ELF-1 (cell line): ENCODE measurements at places on chromosomes 6 and 20.

GRCh38 chr6:134787261-134787877 is 162.5 kb downstream of the ALDH8A1 start:
- DNase-seq, result no peak

DNA sequence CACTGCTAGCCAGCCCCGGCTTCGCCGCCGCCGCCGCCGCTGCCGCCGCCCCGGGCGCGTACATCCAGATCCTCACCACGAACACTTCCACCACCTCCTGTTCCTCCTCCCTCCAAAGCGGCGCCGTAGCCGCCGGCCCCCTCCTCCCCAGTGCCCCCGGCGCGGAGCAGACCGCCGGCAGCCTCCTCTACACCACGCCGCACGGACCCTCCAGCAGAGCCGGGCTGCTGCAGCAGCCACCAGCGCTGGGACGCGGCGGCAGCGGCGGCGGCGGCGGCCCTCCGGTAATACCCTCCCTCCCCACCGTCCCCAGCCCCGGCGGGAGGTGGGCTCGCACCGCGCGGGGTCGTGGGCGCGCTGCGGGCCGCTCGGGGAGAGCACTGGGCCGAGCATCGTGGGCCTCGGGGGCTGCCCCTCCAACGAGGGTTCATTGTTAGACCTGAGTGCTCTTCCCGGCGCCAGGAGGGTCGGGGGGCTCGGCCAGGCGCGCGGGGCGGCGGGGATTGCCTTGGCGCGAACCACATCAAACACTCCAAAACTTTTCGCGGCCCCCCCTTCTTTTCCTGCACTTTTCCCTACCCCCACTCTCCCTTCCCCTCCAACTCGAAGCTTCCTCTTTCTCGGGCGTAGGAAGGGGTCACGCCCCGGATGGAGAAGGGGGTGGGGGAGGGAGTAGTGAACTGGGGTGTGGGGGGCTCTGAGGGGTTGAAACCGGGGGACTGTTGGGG is 827 bp downstream of the E2F3 start:
- peak; percentile 77 for DNase-seq

- no peak for DNase-seq
These were observed 199.0 kb downstream of the SOD2 start for GRCh38 chr6:159493898-159494585.

GRCh38 chr6:16995511-16996250 is 106.2 kb upstream of the STMND1 start:
- DNase-seq, result no peak

DNA sequence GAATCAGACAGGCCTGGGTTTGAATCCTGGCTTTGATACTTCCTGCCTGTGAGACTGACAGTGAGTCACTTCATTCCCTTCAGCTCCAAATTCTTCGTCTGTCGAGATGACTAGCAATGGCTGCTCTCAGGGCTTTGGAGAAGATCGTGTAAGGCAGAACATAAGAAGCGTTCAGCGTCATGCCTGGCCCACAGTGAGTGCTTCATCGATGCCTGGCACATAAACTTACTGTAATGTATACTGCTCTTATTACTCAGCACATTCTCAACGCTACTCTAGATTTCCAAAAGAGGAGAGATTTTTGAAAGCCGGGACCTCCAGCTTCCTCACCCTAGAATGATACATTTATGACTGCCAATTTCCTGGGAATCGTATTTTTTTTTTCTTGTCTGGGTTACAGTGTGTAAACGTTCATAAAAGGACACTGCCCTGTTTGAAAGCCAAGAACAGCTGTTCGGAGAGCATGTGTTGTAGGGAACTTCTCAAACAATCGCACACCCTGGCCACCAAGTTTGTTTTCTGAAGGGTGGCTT is 16.2 kb upstream of the BCAS1 start:
- no peak for DNase-seq

DNA sequence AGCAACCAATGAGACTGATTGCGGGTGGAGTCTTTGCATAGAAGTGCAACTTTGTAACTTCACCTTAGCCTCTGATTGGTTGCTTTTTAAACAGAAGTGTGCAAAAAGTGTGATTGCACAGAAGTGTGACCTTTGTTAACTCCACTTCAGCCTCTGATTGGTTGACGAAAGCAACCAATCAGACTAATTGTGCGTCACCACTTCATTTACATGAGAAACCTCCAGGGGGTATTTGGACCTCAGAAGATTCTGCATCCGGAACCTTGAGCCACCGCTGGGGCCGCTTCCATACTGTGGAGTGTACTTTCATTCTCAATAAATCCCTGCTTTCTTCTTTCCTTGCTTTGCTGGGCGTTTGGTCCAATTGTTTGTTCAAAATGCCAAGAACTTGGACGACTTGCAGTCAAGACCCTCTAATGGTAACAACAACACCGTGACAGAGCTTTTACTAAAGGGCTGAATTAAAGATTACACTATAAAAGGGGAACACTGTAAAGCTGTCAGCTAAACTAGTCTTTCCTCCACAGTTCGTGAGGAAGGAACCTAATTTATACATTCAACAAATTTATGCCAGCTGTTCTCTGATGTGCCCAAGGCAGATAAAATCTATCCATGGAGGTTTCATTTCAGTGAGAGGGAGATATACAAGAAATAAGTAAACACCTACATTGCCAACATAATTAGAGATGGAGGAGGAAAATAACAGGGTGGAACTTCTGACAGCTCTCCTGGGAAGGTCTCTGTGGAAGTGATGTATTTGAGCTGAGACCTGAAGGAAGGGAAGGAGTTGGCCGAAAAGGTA is 1.4 kb upstream of the HECA start:
- DNase-seq, result no peak

- peak; percentile 86 for DNase-seq
These were observed 205.7 kb downstream of the DOK5 start for GRCh38 chr20:54680872-54681619.

- DNase-seq, result peak; percentile 91
These were observed 12.7 kb upstream of the BAK1 start for GRCh38 chr6:33592595-33593413.

- DNase-seq, result no peak
These were observed 131.8 kb downstream of the CFAP61 start for GRCh38 chr20:20184149-20184548.

- no peak for DNase-seq
These were observed 229.8 kb downstream of the SOX4 start for GRCh38 chr6:21823371-21823770.

- no peak for DNase-seq
These were observed 226.2 kb downstream of the EYA4 start for GRCh38 chr6:133467231-133467981.

DNA sequence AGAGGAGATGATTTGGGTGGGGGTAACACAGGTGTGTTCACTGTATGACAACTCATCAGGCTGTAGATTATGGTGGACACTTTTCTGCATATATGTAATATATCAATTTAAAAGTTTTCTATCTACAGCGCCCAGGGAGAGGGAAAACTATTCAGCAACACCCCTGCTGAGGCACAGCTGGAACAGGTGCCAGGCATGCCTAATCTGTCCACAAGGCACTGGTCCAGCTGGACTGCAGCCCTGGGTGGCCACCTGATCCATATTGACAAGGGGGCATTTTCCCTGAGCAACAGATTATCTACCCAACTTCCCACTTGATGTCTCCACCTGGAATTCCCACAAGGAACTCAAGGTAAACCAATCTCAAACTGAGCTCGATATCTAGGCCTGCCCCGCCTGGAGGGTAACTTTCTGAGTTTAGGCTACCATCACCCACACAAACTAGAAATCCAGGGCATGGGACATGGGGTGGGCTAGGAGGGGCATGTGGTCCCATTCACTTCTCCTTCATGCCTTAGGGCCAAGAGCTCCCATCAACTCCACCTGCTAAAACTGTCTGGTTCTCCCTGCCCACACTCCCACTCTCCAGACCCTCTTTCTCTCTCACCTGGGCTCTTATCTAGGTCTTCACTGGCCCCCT is 4.6 kb downstream of the SLC22A16 start:
- DNase-seq, result no peak

GRCh38 chr6:45837541-45838200 is 178.0 kb downstream of the CLIC5 start:
- no peak for DNase-seq

- no peak for DNase-seq
These were observed 271.4 kb upstream of the MAN1A1 start for GRCh38 chr6:119620846-119621555.

GRCh38 chr6:138727182-138727581 is 46.4 kb upstream of the CCDC28A start:
- no peak for DNase-seq

GRCh38 chr6:43772681-43773049 is 2.7 kb downstream of the VEGFA start:
- peak; percentile 75 for DNase-seq

GRCh38 chr6:101401792-101402621 is 8.5 kb downstream of the GRIK2 start:
- DNase-seq, result peak; percentile 63

- DNase-seq, result no peak
These were observed 115.3 kb downstream of the LCA5 start for GRCh38 chr6:79421707-79422484.

- no peak for DNase-seq
These were observed 871.5 kb downstream of the QKI start for GRCh38 chr6:164286011-164286410.

GRCh38 chr20:25078662-25079061 is 3.3 kb downstream of the VSX1 start:
- no peak for DNase-seq

DNA sequence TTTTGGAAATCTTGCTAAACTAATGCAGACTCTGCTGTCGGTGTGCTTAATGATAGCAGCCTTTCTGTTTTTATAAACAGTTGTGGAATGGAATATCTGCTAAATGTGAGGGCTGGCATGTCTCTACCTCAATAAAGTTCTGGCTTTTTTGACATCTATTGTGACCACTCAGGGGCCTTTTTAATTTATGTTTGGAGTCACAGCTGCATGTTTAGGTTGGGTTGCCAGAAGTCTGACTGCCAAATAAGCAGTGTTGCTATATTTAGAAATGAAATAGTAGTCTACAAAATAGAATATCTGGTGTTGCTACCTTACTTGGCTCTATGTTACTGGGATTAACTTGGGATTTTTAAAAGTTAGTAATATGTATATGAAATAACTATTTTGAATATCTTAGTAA is 125.1 kb upstream of the LOC128125822 start:
- no peak for DNase-seq

DNA sequence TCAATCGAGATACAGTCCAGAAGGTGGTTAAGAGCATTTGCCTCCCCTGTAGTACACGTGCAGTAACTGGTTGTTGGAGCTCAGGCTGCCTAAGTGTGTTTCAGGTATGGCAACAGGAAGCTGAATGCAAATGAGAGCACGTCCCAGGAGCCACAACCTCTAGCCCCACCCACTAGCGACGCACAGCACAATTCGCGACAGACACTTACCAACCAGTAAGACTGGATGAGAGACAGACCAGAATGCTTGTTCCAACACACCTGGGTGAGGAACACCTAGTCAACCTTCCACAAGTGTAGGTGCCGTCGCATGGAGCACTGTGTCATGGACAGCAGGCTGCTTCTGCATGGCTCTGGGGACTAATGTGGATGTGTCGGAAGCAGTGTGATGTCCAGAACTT is 7.2 kb upstream of the SERPINB1 start:
- DNase-seq, result peak; percentile 86

DNA sequence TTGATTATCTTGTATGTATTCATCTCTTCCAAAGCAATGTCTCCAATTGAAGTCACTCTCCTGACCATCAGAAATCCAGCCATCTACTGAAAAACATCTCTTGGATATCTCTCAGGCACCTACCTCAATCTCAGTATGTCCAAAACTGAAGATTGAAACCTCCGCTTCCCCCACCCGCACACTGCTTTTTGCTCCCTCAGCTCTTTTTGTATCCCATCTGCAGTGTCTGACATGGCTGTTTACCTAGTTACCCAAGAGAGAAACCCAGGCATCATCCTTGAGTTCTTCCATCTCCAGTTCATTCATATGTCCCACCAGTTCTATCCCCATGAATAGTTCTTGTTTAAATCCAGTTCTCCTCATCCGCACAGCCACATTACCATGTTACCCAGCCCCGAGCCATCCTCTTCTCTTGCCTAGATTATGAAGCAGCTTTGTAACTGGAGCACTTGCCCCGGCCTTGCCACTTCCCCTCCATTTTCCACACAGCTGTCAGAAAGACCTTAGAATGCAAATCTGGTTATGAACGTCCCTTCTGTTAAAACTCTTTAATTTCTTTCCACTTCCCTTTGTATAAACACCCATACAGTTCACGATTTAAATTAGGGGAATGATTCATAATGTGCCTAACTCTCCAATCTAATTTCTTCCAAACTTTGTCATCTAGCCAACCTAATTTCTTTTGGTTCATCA is 40.5 kb upstream of the GCLC start:
- DNase-seq, result no peak

GRCh38 chr20:37759761-37760209 is 66.0 kb downstream of the CTNNBL1 start:
- DNase-seq, result no peak

DNA sequence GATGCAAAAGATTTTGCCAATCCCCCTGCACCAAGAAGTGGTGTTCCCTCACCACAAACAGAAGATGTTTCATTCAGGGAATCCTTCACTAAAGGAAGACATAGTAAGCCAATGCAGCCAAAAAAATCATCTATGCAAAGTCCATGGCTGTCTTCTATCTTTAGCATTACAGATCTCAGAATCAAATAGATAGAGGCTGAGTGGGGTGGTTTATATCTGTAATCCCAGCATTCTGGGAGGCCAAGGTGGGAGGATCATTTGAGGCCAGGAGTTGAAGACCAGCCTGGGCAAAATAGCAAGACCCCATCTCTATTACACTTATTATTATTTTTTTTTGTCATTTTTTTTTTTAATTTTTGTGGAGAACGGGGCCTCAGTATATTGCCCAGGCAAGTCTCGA is 32.9 kb upstream of the ZNF217 start:
- no peak for DNase-seq

- no peak for DNase-seq
These were observed 13.0 kb downstream of the GMDS start for GRCh38 chr6:2232445-2232844.

DNA sequence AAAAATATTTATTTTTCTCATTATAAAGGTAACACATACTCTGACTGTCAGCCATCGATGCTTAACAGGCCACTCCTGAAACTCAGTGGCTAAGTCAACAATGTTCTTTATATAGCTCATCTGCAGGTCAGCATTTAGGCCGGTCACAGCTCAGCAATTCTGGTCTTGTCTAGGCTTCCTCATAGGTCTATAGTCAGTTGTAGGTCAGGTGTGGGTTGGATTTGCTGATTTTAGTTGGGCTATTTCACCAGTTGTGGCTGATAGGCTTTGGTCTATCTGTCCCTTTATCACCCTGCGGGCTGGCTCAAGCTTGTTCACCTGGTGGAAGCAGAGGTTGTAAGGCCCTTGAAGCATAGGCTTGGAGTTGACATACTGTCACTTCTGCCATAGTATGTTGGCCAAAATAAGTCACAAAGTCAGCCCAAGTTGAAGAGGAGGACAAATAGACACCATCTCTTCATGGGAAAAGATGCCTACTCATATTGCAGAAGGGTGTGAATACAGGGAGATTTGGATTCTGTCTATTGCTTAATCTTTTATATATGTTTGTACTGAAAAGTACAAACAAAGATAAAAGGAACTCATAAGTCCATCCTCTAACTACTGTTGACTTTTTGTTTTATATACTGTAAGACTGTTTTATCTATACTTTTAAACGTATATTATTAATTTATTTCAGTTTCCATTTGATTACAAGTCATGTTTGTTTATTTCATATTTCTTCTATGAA is 75.0 kb downstream of the BCKDHB start:
- DNase-seq, result no peak

GRCh38 chr6:52570291-52570700 is 6.6 kb downstream of the TRAM2 start:
- DNase-seq, result peak; percentile 44
